NCI-H1930 (cell line): ENCODE measurements at places on chromosomes 1 and 21.

DNA sequence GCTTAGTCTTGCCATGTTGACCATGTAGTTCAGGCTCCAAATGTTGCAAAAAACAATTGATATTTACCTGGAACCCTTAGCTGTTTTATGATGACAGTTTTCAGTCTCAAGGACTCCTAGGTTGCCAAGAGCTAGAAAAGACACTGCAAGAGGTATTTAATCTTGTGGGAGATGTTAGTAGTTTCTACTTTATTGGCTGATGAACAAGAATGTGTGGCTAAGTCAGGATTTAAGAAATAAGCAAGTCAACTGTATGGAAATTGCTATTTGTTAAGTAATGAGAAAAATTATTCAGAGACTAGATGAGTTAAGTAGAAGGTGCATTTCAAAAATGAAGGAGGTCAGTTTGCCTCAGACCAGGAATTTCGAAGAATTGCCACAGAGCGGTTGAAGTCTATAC lies 639.7 kb upstream of the USP24 start:
- DNase-seq: no peak

DNA sequence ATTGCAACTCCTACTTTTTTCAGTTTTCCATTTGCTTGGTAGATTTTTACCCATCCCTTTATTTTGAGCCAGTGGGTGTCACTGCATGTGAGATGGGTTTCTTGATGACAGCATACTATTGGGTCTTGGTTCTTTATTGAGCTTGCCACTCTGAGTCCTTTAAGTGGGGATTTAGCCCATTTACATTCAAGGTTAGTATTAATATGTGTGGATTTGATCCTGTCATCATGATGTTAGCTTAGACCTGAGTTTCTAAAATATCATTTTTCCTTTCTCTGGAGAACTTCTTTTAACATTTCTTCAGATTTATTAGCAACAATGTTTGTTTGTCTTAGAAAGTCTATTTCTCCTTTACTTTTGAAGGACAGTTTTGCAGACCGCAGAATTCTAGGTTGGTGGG lies 11.8 kb upstream of the S100B start:
- DNase-seq: no peak

GRCh38 chr1:67209521-67209920 lies 43.3 kb downstream of the IL23R start:
- DNase-seq: no peak

DNA sequence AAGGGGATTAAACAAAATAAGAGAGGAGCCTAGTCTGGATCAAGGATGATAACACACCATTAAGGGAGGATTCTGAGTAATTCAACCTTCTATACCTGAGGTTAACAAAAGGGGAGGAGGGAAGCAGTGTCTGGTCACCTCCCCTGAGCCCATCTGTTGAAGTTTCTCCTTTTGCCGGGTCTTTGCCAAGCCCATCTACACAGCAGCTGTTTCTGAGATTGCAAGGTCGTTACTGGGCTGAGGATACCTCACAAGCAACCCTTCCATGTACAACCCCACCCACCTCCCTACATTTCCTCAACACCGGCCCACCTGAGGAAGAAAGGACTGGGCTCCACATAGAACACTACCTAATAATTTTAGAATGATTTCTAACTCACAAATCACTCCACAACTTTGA lies 26.3 kb downstream of the LRRC52 start:
- DNase-seq: no peak

DNA sequence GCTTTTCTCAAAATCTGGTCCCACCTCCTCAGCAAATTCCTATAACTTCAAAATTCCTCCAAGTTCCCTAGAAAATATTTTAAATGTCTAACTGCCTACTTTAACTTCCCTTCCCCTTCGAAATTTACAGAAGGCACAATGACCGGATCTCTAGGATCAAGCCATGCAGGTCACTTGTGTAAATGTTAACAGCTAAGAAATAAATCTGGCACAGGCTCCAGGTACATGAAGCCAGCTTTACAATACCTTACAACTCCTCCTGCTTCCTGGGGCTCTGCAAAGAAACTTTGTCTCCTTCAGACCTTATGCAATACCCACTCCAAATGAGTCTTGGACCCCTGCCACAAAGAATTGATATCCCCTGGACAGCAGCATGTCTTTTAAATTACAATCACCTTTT lies 1164.2 kb downstream of the BRINP3 start:
- DNase-seq: no peak

GRCh38 chr21:25967181-25967900 lies 203.2 kb downstream of the APP start:
- DNase-seq: no peak

DNA sequence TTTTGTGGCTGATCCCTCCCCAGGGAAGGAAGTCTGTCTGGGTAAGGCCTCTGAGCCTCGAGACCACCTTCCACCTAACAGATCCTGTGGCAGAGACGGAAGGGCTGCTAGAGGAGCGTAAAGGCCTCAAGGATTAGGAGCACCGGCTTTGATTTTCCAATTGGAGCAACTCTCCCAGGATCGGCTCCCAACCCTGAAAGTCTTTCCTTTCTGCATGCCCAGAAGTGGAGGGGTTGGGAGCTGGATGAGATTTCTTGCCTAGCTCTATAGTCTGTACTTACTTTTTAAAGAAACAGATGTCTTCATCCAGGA lies 41.4 kb downstream of the ELK4 start:
- no peak for DNase-seq

DNA sequence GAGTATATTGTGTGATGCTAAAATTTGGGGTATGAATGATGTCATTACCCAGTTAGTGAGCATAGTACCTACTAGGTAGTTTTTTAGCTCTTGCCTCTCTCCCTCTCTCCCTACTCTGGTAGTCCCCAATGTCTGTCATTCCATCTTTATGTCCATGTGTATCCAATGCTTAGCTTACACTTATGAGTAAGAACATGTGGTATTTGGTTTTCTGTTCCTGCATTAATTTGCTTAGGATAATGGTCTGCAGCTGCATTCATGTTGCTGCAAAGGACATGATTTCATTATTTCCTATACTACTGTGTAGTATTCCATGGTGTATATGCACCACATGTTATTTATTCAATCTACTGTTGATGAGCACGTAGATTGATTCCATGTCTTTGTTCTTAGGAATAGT lies 54.4 kb upstream of the NEGR1 start:
- DNase-seq: no peak

- no peak for DNase-seq
These were observed 6.2 kb downstream of the TUFT1 start for GRCh38 chr1:151546011-151546925.
